ENCODE measurements at places on chromosomes 4 and X. TPM values are rescaled to one million over a fixed set of nuclear protein-coding genes. Genes with fewer than 3 reads are reported as not detected.

GRCh38 chr4:77073981-77074380, 1.8 kb downstream of the CCNI start:
- DNase-seq: no peak

Gene HTR2C
- not detected for total RNA-seq

- no peak for DNase-seq
Measured at GRCh38 chr4:184453365-184454160, 20.8 kb downstream of the IRF2 start.

Gene AFM
- total RNA-seq: not detected

GRCh38 chr4:82247629-82248028, 126.2 kb downstream of the HNRNPD start:
- no peak for DNase-seq

Gene MAGEA4
- total RNA-seq: not detected

DNA sequence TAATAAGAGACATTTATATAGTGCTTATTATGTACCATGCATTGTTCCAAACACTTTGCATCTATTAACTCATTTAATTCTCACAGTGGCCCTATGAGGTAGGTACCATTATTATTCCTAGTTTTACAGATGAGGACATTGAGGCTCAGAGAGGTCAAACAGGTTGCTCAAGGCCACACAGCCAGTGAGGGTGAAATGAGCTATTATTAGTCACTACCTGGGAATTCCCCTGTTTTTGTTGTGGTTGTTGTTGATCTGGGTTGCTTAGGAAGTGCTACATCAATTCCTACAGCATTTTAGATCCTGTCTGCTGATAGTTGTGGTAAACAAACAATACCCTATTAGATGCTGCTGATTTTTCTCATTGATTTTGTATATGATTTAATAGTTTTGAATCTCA, 41.2 kb downstream of the APLN start:
- DNase-seq: no peak

Gene PITX2
- 0.33 TPM for total RNA-seq

DNA sequence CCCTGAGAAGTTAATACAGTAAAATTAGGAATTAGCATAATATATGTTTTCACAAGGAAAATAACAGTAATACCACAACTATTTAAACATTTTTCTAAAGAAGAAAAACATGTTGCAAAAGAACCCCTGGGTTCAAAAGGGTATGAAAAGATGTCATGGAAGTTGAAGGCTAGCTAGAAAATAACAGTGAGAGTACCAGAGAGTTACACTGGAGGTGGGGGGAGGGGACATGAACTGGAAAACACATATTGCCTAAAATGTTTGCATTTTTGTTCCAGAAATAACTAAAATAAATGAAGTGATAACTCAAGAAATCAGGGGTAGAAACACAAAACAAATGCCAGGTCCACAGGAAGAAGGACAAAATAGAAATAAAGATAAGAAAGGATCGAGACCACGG, 336.6 kb upstream of the MAD2L1 start:
- no peak for DNase-seq

Gene TRIM61
- total RNA-seq: 2.2 TPM

- no peak for DNase-seq
Measured at GRCh38 chr4:172055046-172055445, 241.8 kb downstream of the GALNTL6 start.

- no peak for DNase-seq
Measured at GRCh38 chrX:40411340-40412111, 169.2 kb upstream of the ATP6AP2 start.
